ENCODE measurements at places on chromosomes 7 and 10. TPM values are rescaled to one million over a fixed set of nuclear protein-coding genes. Genes with fewer than 3 reads are reported as not detected.

The ACBD7 gene
- not detected for total RNA-seq

The H2BK1 gene
- not detected for total RNA-seq

The FEZF1 gene
- total RNA-seq: not detected

The MYH16 gene
- total RNA-seq: not detected

DNA sequence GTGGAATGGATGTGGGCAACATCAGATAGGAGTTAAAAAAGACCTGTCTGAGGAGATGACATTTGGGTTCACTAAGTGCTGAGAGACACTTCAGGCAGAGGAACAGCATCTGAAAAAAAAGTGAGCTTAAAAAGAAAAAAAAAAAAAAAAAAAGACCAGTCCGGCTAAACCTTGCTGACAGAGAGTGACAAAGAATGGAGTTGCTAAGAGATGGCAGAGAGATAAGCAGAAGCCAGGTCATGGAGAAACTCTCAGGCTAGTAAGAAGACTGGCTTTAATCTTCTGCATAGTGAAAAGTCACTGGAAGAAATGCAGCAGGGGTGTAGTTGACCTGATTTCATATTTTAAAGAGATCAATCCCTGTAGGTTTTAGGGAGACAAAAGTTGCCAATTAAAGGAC, 711.1 kb upstream of the SEMA3D start:
- no peak for DNase-seq

GRCh38 chr10:126302476-126302756, 85.9 kb downstream of the ADAM12 start:
- no peak for DNase-seq

DNA sequence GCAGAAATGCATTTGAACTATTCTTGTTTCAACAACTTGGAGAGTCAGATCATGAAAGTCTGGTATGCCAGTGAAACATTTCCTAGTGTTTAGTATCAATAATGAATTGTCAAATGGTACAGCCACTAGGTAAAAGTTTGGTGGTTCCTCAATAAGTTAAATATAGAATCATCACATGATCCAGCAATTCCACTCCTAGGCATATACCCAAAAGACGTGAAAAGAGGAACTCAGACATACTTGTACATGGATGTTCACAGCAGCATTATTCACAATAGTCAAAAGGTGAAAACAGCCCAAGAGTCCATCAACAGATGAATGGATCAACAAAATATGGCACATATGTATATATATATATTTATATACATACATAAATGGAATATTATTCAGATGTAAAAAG, 67.0 kb upstream of the HPS1 start:
- DNase-seq: no peak

- DNase-seq: peak; percentile 32
These were observed 102.1 kb downstream of the OSBPL3 start for GRCh38 chr7:24877790-24878311.

- no peak for DNase-seq
These were observed 6.6 kb upstream of the RELN start for GRCh38 chr7:103996017-103996551.

DNA sequence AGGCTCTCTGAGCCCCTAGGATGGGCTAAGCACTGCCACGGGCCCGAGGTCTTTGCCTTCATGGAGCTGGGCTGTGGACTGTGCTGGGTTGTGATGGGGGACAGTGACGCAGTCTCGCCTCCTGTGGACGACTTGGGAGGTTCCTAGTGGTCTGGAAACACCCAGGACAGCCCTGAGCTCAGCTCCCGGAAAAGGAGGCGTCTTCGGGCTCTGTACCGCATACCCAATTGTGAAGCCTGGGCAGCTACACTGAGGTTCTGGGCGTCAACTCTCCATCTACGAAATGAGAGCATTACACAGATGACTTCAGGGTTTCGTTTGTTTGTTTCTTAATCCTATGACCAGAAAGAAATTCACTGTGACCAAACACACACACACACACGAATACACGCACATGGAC, 79.6 kb upstream of the KAT6B start:
- peak; percentile 84 for DNase-seq

All from lower leg skin (tissue), 4 donors.